ENCODE measurements at places on chromosomes 11 and 22. TPM values are rescaled to one million over a fixed set of nuclear protein-coding genes. Genes with fewer than 3 reads are reported as not detected.

The RIMBP3B gene
- total RNA-seq, result 0.89 TPM

The MUC5AC gene
- not detected for total RNA-seq

The HSCB gene
- total RNA-seq, result 18.1 TPM

The SCGB1D2 gene
- total RNA-seq, result not detected

The SMDT1 gene
- 84.9 TPM for total RNA-seq

The MED15 gene
- 227 TPM for total RNA-seq

The OR10D3 gene
- not detected for total RNA-seq

- no peak for DNase-seq
These were observed 4.1 kb downstream of the PPP1CA start for GRCh38 chr11:67397536-67397935.

DNA sequence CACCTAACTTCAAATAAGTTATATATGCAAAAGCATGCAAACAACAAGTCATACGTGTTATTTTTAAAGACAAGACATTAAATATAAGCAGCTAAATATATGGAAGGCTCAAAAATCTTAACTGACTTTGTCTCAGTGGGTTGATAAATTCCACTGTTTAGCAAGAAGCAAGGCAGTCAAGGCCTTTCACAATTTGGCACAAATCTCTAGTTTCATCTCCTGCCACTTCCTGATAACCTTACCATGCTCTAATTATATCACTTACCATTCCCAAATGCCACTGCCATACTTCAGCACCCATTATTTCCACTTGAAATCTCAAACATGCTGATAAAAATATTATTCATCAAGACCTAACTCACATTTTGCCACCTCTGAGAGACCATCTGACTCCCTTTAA, 24.8 kb downstream of the DCUN1D5 start:
- no peak for DNase-seq

DNA sequence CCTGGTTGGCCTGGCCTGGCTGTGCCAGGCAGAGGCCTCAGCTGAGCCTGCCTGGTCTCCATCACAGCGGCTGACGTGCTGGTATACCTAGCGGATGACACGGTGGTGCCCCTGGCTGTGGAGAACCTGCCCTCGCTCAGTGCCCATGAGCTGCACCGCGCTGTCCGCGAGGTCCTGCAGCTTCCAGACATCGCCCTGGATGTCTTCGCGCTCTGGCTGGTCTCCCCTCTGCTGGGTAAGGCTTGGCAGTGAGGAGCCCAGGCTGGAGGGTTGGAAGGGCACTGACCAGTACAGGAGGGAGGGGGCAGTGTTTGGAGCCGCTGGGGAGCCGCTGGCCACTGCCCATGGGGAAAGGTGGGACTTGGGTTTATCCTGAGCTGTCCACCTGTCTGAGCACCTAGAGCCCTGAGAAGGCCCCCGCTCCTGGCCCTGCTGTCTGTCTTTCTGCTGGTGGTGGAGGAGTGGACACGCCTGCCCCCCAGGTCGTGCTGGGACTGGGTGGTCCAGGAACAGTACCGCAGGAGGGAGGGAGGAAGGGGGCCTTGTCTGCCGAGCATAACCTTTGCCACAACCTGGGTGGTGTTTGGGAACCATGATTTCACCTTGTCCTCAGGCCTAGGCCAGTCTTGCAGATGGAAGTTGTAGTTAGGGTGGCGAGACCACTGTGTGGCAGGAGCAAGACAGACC, 3.0 kb downstream of the FRMD8 start:
- DNase-seq, result no peak

DNA sequence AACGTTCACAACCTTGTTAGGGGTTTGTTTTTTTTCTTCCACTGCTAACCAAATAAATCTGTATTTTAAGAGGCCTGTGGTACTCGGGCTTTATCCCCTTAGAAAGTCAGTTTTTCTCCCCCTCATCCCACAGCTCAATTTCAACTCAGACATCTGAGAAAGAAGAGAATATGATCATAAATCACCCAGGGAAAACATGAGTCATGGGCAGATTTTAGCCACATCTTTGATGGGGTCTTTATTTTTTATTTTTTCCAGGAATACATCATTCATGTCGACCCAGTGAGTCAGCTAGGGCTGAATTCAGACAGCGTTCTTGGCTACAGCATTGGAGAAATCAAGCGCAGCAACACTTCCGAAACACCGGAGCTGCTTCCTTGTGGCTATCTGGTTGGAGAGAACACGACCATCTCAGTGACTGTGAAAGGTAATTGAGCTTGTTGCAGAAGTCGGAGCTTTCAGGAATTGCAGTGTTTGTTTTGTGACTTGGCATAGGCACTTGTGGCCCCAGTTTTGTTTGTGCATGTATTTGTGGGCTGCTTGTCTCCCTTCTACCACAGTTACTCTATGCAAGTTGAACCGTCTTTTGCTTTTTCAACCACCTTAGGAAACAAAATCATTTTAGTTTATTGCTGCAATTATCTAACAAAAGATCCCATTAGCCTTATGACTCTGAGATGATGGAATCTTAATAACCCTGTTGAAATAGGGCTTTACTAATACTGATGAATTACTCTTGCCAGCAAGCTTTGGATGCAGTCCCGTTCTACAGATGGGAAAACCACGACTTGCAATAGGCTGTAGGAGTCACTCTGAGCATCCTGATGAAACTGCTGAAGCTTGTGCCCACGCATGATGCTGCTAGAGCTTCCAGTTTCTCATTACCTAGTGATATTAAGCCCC, 62.7 kb downstream of the DBX1 start:
- DNase-seq, result no peak

DNA sequence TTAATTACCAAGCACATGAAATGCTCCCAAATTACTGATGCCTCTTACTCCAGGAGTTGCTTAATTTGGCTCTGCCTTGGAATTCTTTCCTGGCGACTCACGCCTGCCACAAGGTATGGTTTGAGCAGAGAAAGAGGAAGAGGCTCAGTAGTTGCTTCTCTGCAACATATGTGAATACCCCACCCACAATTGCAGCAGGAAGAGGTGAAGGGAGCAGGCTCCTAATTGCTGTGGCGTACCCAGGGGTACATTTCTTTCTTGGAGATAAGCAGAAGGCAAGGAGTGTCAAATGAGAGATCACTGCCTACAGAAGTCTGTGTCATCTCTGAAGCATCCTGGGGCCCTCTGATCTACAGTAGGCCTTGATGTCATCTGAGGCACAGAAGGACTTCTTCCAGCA, 10.6 kb upstream of the NNMT start:
- no peak for DNase-seq

DNA sequence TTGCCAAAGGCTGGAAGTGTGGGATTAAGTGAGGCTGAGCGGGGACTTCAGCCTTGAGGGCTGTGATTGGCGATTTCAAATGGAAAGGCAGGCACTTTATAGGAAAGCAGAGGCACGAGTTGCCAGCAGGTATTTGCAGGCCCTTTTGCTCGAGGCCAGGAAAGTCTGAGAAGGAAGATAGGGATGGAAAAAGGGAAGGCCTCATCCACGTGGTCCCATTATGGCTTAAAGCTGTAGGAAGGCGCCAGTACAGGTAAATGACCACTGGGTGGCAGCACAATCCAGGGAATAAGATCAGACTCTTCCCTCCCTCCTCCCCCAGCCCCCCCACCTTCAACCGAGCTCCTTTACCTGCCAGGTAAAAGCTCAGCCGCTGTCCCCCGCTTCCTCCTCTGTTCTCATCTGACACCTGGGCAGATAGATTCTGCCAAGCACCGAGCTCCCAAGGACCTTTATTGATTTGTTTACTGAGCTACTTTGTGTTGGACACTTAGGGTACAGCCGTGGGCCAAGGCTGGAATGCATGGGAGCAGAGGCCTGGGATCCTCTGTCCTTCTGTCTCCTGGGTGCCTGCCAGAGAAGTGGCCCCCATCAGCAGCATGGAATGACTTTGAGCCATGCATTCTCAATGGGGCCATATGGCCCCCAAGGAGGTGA, 7.5 kb downstream of the P2RX3 start:
- peak; percentile 52 for DNase-seq

- no peak for DNase-seq
These were observed 110.8 kb downstream of the MTNR1B start for GRCh38 chr11:93080146-93080759.

- DNase-seq, result no peak
These were observed 401.6 kb upstream of the CCDC90B start for GRCh38 chr11:83687787-83688186.

GRCh38 chr11:101166038-101166437, 36.4 kb upstream of the PGR start:
- no peak for DNase-seq

DNA sequence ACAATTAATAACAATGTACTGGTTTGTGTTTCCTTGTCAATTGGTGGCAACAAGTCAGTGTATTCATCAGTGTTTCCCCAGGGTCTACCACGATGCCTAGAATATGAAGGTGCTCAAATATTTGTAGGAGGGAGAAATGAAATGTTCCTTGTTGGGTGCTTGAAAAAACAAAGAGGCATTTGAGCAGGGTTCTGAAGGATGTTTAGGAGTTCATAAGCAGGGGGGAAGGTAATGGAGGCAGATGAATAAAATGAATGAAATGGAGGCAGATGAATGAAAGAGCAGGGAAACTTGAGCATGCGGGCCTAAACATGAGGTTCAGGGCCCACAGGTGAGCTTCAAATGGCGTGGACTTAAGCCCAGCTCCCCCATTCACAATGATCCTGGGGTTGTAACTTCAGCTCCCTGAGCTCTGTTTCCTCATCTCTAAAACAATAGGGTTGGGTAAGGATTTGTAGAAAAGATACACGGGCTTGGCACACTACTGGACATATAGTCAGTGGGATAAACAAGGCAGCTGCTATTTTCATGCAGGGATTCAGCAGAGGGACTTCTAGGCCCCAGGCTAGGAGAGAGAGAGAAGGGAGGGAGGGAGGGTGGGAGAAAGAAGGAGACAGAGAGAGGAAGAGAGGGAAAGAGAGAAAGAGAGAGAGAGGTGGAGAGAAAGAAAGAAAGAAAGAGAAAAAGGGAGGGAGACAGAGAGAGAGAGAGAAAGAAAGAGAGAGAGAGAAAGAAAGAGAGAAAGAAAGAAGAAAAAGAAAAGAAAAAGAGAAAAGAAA, 73.7 kb downstream of the MN1 start:
- no peak for DNase-seq

DNA sequence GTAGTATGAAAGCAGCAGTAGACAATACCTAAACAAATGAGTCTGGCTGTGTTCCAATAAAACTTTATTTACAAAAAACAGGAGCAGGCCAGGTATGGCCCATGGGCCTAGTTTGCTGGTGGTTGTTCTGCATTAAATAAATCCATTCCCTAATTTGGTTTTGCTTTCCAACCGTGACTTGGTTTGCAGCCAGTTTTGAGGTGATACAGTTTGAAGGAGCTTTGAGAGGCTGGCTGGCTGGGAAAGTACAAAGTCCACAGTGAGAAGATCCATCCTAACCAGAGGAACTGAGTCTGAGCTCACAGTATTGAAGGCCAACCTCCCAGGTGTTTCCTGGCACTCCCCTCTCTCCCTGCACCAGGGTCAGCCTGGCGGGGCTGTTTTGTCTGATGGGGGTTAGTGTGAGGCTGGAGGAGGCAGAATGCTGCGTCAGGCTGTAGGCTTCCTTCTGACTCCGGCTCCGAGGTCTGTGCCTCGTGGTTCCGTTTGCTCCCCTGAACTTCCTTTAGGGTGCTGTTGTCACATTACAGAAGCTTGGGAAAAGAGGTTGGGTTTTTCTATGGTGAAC, 129.5 kb downstream of the MICAL2 start:
- DNase-seq, result no peak

- peak; percentile 70 for DNase-seq
These were observed 81.6 kb downstream of the CCDC81 start for GRCh38 chr11:86456075-86456939.

All from activated naive CD8-positive, alpha-beta T cell treated with anti-CD3 and anti-CD28 coated beads, Interleukin-2, amount 10 ng/mL, durations not matched to agents 7 days and 5 days (primary cell).